T-helper 1 cell (primary cell): ENCODE measurements at places on chromosomes 11 and 22.
A peak's percentile ranks its signal among the peaks of the same experiment; 100 is the strongest.

DNA sequence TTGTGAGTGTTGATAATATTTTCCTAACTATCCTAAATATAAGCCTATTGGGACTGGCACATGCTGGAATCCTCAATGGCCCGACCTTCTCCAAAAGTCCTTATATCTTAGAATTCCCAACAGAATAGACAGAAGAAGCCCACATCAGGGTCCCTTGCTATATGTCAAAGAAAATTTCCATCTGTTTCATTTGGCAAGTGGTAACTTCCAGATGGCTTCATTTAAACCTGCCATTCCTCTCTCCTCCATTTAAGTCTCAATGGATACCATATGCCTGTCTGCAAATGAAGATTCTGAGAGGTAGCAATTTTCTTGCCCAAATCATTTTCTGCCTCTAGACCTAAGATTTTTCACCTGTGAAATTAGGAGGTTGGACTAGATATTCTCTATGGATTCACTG, 73.1 kb upstream of the KCNA4 start:
- DNase-seq, result no peak

- DNase-seq, result no peak
These were observed 16.4 kb upstream of the CSRP3 start for GRCh38 chr11:19218216-19218615.

GRCh38 chr11:127972816-127973215, 614.5 kb downstream of the ETS1 start:
- no peak for DNase-seq

DNA sequence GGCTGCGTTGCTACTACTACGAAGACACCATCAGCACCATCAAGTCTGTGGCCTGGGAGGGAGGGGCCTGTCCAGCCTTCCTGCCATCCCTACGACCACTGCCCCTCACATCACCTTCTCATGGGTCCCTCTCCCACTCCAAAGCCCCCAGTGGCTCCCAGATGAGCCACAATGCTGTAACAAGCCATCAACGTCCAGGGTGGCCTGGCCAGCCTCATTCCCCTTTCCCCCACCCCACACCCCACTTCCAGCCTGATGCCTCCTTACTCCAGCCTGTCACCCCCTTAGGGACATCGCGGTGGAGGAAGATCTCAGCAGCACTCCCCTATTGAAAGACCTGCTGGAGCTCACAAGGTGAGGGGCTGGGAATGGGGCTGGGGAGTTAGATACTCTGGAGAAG, 14.9 kb downstream of the NCF4 start:
- no peak for DNase-seq

- peak; percentile 63 for DNase-seq
These were observed 158.7 kb downstream of the RAB38 start for GRCh38 chr11:88016392-88017170.

DNA sequence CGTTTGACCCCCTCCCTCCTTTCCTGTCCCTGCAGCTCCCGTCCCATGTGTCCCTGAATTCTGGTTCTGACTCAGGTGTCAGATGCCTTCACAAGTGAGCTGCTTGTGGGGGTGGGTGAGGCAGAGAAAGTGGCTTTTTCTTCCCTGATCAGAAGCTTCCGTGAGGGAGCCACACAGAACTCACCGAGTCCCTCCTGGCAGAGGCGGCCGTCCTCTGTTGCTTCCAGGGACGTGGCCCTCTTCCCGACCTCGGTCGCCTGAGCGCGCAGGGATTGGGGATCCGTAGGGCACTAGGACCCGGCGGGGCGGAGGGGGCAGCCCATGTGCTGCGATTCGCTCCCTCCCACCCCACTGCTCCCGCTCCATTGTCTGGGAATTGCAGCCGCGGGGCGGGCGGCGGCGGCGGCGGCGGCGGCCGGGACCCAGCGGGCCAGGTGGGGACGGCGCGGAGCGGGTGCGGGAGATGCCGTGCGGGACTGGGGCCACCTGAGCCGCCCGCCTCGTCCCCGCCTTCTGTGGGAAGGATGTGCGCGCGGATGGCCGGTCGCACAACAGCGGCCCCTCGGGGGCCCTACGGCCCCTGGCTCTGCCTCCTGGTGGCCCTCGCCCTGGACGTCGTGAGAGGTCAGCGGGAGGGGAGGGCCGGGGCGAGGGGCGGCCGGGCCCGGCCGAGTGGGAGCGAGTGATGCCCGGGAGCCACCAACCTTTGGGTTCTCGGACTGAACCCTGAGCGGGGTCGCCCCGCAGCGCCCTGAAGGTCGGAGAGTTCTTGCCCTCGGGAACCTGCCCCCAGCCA, at the start of gene TMEM132A:
TSS of gene TMEM132A (plus strand) at position 351 of the 796 bp plus-strand sequence. CDS start at position 525, 174 bp downstream.
- DNase-seq, result no peak

GRCh38 chr22:43854121-43854785, 8.1 kb downstream of the SULT4A1 start:
- no peak for DNase-seq

- DNase-seq, result no peak
These were observed 154.0 kb upstream of the TENM4 start for GRCh38 chr11:79594834-79595233.

DNA sequence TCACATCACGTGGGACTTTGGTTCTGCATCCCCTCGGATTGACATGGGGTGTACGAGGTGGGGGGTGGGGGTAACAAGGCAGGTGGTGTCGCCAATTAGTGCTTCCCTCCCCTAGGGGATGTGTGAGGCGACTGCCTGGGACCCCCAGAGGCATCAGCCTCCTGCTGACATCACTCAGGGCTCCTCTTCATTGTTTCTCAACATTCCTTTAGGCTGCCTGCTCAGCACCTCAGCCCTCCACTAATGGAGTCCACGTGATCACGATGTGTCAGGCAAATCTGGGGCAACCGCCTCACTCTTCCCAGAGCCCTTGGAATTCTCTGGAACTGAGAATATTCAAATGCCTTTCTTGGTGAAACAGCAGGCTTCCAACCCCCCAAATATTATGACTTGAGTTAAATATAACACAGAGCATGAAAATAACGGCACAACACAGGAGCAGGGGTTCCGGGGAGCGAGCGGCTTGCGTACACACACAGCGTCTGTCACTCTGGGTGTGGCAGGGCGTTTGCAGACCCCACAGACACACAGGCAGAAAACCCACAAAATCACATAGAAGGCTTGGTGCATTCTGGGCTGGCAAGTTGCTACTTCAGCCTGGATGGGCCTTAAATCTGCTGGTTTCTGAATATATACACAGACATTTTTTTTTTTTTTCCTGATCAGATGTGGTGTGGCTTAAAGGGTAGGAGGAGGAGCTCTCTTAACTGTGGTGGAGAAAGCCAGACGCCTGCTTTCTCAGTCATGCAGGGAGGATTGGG, 170.1 kb upstream of the CADM1 start:
- no peak for DNase-seq

DNA sequence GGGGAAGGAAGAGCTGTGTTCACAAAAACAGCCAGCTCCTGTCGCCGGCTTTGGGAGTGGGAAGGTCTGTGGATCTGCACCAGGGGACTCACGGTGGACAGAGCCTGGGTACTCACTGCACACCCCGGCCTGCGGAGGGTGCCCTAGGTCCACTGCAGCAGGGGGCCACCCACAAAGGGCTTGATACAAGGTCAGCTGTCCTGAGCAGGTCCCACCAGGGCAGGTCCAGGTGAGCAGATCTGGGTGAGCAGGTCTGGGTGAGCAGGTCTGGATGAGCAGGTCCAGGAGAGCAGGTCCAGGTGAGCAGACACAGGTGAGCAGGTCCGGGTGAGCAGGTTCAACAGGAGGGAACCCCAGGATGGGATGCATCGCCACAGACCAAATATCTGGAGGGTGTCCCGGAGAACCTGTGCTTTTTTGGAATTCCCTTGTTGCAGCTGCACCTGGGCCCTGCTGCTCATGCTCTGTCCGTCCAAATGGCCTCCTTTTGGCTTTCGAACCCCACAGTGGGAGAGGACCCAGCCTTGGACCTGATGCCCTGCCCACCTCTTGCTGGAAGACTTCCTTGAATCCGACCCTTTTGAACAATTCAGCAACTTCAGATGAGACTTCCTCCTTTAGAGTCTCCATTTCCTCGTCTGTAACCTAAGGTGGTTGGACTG, 485.3 kb downstream of the TBC1D22A start:
- no peak for DNase-seq

DNA sequence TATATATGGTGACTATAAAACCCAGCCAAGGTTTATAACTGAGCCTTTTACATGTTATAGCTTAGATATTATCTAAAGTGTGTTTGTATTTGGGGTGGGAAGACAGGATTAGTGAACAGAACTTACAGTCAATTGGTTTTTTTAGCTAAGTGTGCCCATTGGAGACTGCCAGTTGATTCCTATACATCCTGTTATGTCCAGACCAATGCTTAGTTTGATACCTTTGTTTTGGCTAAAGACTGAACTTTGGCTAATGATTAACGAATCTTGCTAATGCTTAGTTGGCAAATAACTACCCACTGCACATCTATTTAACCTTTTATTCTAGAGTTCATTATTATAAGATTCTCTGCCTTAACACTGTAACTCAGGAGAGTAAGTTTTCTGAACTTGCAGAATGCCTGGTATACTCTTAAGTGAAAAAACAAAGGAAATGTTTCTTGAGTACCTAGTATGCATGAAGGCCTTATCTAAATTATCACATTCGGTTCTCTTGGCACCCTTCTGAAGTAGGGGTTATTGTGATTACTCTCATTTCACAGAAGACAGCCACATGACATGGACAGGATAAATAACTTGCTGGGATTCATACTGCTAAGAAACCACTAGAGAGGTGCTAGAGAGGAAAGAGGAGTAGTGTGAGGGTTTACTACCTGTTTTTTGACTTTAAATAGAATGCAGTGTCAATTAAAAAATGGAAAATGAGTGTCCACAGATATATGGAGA, 54.0 kb downstream of the KREMEN1 start:
- DNase-seq, result no peak

- no peak for DNase-seq
These were observed 66.1 kb downstream of the MYO7A start for GRCh38 chr11:77193911-77194830.

GRCh38 chr22:25137577-25138525, 61.8 kb upstream of the CRYBB3 start:
- DNase-seq, result no peak

- no peak for DNase-seq
These were observed 10.6 kb downstream of the PLXNB2 start for GRCh38 chr22:50296658-50297490.

- DNase-seq, result no peak
These were observed 26.2 kb downstream of the DNHD1 start for GRCh38 chr11:6523253-6523652.

DNA sequence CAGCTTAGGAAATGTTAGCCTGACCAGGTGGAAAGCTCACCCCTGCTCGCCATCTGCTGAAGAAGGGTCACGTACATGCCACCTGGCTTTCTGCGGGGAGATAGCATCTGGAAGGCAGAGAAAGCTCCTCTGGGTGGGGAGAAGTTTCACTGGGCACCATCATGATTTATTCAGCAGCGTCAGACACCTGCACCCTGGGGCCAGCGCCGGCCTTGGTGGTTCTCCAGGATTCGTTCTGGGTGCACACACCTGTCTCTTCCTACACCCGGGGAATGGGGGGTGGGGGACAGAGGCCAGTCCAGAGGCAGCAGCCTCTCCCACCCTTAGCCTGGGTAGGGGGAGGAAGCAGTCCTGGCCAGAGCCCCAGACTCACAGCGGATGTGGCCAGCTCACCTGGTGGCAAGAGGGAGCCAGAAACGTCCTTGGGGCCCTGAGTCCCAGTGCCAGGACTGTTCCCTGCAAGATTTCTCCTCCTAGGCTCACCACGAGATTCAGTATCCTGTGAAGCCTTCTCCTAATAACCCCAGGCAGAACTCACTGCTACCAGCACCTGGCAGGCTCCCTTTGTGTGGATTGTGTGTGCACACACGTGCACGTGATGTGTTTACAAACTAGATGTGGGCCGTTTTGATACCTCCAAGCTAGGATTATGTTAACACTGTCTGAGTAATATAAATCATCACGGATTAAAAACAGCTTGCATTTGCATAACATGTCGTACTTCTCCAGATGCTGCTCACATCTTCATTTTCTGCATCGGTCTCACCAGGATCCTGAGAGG, 17.3 kb upstream of the RASD2 start:
- DNase-seq, result no peak

DNA sequence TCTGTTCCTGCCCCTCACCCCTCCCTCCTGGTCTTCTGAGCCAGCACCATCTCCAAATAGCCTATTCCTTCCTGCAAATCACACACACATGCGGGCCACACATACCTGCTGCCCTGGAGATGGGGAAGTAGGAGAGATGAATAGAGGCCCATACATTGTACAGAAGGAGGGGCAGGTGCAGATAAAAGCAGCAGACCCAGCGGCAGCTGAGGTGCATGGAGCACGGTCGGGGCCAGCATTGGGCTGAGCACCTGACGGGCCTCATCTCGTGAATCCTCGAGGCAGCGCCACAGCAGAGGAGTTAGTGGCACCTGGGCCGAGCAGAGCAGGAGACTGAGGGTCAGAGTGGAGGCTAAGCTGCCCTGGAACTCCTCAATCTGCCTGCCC, 941.8 kb downstream of the BRD1 start:
- no peak for DNase-seq

DNA sequence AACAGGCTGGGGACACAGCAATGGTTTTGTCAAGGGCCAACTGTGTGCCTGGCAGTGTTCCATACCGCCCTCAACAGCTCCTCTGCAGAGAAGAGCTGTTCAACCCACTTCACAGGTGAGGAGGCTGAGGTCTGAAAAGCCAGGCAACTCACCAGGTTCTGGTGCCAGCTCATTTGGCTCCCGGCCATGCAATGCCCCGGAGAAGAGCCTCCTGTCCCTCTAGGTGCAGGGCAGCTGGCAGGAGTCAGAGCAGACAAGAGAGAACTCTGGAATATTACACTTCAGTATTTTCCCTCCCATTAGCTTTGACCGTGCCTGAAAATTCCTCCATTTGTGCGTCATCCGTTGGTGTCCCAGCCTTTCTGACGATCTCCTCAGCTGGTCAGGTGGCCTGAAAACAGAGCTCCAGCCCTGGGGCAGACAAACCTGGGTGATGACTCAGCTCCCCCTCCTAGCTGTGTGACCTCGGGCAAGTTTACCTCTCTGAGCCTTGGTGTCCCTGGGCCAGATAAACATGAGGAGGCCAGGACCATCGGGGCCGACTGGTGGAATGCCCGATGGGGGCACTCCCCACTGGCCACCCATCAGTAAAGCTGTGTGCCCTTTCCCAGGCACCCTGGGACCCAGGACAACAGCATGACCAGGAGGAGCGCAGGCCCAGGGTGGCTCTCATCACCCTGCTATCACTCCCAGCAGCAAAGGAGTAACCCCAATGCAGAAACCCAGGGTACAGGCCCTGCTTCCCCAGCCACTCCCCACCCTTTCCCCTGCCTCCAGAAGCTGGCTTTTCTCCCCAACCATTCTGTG, 9.6 kb upstream of the C1QTNF6 start:
- DNase-seq, result no peak
